Epithelial cell of prostate (primary cell): ENCODE measurements at places on chromosomes 16 and 17.

GRCh38 chr16:52727441-52727840 lies 180.5 kb upstream of the TOX3 start:
- DNase-seq = no peak

- DNase-seq = no peak
Measured at GRCh38 chr17:14078027-14078426, 8.7 kb downstream of the COX10 start.

GRCh38 chr16:31360251-31360650 lies 5.3 kb downstream of the ITGAX start:
- DNase-seq = no peak

DNA sequence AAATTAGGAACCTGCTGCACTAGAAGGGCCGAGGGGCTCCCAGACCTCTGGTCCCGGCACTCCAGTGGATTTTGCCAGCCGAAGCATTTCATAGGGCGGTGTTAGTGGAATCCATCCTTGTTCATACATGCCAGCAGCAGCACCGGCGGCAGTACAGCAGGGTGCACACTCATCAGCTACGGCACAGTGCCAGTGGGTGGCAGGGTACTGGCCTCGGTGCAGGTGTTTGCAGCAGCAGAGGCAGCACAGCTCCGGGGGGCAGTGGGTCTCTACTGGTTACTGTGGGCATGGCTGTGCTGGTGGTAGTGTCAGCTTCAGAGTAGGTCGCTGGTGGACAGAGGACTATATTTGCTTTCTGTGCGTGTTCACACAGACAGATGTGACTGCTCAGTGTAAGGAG lies 985.7 kb downstream of the CDH8 start:
- no peak for DNase-seq

DNA sequence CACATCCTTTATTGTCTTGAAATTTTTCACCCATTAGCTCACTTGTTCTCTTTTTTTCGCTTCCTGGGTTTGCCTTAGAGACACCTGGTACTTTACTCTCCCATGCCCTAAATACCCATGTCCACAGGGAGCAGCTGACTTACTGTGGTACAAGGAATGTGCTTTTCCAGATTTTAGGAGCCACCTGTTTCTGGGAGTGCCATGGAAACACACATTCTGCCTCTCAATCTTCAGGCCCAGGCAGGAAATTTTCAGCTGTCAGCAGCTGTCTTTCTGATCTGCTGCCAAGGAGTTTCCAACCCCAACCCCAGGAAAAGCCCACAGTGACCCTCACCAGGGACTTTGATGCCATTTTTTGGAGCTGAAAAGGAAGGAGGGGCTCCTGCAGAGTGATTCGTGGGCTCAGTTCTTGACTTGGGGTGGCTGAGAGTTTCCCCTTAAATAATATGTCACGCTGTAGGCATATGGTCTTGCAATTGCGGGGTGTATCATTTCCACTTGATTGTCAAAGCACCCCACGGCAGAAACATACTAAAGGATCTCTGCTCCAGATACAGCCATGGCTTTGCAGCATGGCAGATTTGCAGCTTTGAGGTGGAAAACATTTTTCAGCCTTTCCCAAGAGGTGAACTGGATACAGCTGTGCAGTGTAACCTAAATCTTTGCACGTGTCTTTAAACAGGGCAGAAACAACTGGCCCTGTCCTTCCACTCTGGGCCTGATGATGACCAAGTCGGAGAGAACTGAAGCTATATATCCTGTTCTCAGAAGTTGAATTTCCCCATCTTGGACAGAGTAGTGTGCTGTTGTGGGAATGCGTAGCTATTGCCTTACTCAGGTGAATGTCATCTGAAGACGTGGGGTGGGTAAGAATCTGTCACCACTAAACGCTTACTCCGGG lies 19.2 kb downstream of the RBFOX1 start:
- DNase-seq = no peak

DNA sequence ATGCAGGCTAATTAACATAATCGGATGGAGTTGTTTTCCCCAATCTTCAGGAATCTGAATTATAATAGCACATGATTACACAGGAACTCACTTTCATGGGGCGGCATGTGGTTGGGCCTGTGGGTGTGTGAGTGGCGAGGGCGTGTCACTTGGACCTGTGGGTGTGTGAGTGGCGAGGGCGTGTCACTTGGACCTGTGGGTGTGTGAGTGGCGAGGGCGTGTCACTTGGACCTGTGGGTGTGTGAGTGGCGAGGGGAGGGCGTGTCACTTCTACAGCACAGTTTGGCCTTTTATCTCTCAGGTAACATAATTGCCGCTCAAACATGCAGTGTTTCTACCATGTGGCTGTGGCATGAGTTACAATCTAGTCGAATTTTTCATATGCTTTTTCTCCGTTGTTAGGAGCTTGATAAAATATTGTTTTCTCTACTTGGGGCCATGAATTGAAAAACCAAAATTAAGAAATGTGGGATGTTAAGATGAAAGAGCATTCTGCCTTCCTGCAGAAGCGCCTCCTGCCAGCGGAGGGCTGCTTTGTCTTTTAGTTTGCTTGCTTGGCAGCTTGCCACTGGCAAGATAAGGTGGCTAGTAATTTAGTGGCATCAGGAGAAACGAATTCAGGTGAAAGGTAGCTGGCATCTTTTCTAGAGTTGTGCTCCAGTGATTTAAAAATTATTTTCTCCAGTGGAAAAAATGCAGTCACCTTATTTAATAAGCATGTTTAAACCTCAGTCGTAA lies 36.2 kb downstream of the USP10 start:
- no peak for DNase-seq

- DNase-seq = no peak
Measured at GRCh38 chr16:11576427-11577289, 10.1 kb downstream of the LITAF start.

- DNase-seq = no peak
Measured at GRCh38 chr16:72173997-72174396, 2.0 kb upstream of the PMFBP1 start.

DNA sequence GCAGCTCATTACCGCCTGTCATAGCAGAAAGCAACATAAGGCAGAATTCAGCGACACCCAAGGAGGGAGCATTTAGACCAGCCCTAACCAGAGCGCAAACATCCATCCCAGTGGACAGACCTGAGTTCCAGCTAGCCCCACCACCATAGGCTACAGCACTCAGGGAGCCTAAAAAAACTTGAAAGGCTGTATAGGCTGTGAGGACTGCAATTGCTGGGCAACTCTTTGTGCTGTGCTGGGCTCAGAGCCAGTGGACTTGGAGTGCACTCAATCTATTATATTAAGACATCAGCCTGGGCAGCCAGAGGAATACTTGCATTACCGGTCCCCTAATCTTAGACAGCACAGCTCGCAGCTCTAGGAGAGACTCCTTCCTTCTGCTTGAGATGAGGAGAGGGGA lies 207.3 kb downstream of the KIF2B start:
- no peak for DNase-seq

- DNase-seq = no peak
Measured at GRCh38 chr16:79393127-79393526, 207.4 kb downstream of the MAF start.

DNA sequence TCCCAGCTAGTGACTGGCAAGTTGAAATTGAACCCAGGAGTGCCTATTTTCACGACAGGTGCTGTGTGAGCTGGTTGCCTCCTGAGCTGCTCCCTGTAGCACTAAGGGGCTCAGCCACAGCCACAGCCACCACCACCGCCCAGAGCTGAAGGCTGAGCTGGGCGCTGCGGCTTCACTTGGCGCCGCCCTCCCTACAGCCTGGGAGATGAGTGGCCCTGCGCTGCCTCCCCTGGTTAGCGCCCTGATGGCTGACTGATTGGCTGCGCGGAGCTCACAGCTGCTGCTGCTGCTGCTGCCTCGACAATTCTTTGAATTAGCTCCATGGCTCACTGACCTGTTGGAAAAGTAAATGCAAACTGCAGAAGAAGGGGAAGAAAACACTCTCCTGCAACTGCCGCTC lies 91.8 kb upstream of the TMEM132E start:
- no peak for DNase-seq

DNA sequence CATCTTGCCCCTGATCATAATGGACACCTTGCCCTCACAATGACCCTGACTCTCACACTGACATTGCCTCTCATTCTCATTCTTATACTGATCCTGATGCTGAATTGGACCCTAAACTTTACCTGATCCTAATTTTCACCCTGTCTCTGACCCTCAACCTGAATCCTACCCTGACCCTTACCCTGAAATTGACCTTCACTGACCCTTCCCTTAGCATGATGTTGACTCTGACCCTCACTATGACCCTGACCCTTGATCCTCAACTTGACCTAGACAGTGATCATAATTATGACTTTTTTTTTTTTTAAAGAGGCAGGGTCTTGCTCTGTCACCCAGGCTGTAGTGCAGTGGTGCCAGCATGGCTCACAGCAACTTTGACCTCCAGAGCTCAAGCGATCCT lies 3.4 kb downstream of the AHSP start:
- DNase-seq = no peak

DNA sequence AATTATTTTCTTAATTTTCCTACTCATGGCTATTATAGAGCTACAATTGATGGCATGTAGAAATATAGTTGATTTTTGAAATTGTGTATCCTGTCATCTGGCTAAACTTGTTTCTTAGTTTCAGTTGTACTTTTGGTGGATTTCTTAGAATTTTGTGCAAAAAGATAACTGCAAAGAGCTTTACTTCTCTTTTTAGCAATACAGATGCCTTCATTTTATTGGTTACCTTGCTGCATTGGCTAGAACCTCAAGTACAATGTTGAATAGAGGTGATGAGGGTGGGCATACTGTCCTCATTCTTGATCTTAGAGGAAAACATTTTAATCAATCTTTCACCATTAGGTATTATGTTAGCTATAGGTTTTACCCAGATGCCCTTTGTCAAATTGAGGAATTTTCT lies 67.9 kb downstream of the METRNL start:
- DNase-seq = no peak

- no peak for DNase-seq
Measured at GRCh38 chr17:36720131-36720530, 118.7 kb downstream of the MRM1 start.

DNA sequence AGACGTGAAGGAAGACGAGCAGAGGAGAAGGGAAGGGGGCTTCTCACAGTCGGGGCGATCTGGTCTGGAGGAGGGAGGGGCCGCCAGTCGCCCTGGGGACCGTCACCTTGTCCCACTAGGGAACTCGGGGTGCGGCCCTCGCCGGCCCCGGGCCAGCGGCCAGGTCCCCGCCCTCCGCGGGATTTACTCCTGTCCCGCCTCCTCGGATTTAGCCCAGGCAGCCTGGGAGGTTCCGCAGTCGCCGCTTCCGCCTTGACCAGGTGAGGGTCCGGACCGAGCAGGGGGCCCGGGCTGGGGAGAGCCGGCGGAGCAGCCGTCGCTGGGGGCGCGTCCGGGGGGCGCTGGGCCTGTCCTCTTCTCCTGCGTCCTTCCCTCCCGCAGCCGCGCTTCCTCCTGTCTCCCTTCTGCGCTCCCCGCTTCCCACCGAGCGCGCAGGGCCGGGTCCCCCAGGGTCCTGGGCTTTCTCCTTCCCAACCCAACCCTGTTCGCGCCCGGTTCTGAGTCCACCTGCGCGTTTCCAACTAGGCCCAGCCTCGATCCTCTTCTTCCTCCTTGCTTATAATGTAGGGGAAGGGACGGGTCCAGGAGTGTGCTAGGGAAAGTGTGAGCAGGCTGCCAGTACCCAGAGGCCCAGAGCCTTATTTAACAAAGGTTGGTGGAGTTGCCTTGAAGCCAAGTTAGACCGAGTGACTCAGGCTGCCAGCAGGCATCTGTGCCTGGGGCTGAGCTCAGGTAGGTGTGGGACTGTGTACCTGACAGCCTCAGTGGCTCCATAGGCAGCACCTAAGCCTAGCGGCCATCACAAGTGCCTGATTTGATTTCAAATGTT lies at the start of gene TNK1:
Gene TNK1, plus strand, starts transcription at position 235 of the 829 bp plus-strand sequence. CDS start 1,838 bp downstream, outside the sequence.
- DNase-seq = no peak

GRCh38 chr16:46721885-46722284 lies 26.3 kb downstream of the MYLK3 start:
- no peak for DNase-seq

GRCh38 chr16:77761204-77761603 lies 27.2 kb upstream of the VAT1L start:
- DNase-seq = no peak

GRCh38 chr16:65660390-65660789 lies 538.5 kb upstream of the CDH11 start:
- DNase-seq = no peak

DNA sequence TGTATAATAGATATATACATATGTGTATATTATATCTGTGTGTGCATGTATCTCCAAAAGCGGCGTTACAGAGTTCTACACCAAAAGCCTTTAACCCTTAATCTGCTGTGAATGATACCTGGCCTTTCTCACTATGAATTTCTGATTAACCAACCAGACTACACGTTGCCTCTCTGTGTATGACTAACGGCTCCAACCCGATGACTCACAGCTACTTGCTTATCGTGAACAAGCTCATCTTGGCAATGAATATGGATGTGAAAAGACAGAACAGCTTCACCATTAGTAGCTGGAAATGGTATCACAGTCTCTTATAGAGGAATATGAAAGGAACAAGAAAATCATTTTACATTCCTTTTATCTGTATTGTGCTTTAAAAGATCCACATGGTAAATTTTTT lies 23.8 kb upstream of the ARHGAP44 start:
- peak; percentile 78 for DNase-seq

DNA sequence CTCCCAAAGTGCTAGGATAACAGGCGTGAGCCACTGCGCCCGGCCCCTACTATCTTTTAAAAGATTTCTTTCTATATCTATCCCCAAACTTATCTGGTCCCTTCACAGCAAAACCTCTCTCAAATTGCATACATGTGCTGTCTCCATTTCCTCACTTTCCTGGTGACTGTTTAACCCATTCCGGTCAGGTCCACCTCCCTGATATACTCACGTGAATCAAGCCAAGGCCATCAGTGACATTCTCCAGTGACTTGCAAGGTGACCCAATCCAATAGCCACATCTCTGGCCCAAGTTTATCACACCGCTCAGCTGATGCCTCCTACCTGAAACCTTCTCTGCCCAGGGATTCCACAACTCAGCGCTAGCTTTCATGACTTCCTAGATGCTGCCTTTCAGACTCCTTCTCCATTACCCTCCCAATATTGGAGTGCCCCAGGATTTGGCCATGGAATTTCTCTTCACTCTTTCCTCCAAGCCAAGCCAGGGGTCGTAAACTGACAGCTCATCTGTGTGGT lies 1.4 kb upstream of the CTCF start:
- DNase-seq = no peak

GRCh38 chr17:77534137-77534536 lies 393.4 kb downstream of the SEC14L1 start:
- no peak for DNase-seq

- no peak for DNase-seq
Measured at GRCh38 chr16:57084996-57085395, 7.4 kb upstream of the CPNE2 start.

- no peak for DNase-seq
Measured at GRCh38 chr16:29809850-29810698, 1.9 kb upstream of the PRRT2 start.

DNA sequence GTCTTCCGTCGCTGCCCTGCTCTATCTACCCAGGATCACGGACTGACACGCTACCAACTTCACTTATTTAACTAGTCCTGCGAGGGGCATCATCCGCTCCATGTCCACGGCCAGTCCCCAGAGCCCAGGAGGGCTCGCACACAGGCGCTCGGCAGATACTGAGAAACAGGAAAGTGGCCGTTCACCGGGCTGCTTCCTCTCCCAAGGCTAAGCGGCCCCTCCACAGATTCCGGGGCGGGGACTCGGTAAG lies 388 bp downstream of the OXLD1 start:
- no peak for DNase-seq
